ENCODE measurements at places on chromosomes 1 and 21.

- no peak for DNase-seq
Measured at GRCh38 chr1:6930732-6931300, 145.6 kb downstream of the CAMTA1 start.

GRCh38 chr1:183651612-183652011 lies 1.5 kb downstream of the APOBEC4 start:
- no peak for DNase-seq

DNA sequence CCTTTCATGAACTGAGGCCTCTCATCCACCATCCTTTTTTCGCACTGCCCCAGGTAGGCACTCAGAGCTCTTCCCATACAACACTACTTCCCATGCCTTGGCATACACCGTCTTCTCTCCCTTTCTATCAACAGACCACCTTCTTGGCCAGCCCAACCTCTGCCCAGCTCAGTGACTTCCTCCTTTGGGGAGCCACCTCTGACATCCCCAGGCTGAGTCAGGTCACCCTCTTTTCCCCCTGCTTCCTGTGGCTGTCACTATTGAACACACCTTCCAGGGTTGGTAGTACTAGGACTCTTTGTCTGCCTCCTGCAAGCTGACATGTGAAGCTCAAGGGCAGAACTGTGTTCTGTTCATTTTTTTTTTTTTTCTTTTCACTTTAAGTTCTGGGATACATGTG lies 283.2 kb downstream of the SETD4 start:
- no peak for DNase-seq

- no peak for DNase-seq
Measured at GRCh38 chr1:77514921-77515776, 167.3 kb downstream of the ZZZ3 start.

DNA sequence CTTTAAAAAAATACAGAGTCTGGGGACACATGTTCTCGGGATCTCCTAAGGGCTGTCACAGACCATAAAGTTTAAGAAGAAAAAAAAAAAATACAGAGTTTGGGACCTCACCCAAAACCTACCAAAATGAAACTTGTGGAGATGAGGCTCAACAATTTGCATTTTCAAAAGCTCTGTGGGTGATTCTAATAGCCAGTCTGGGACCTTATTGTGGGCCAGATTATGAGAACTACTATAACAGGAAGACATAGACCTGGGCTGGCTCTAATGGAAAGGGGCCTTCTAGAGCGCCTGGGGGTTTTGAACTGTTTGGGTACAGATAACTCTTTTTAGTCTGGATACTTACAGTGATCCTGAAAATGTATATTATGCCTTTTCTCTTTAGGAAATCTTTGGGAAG lies 69.1 kb downstream of the LAMC1 start:
- DNase-seq = no peak

GRCh38 chr1:184296466-184297243 lies 90.2 kb upstream of the C1orf21 start:
- DNase-seq = no peak

- DNase-seq = no peak
Measured at GRCh38 chr1:24900985-24901781, 28.9 kb downstream of the RUNX3 start.

GRCh38 chr1:26936823-26937222 lies 15.3 kb downstream of the NUDC start:
- DNase-seq = no peak

GRCh38 chr1:226029093-226029496 lies 30.0 kb upstream of the SDE2 start:
- no peak for DNase-seq

DNA sequence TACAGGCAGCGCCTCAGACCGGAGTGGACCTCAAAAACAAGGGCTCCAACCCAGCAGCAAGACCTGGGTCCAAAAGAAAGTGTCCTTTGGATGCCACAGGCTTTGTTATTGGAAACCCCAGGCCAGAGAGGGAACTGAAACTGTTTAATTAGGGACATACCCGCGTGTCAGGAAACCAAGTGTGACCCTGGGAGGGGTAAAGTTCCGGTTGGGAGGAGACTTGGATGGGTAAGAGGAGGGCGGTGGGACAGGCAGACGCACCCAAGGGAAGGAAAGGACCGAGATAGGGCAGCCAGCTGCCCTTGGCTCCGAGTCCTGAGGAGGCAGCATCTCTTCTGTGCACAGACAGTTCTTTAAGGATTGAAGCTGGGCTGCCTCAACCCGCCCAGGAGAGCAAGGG lies 71.4 kb downstream of the CDC7 start:
- DNase-seq = no peak

Data from activated CD8-positive, alpha-beta memory T cell treated with anti-CD3 and anti-CD28 coated beads for 4 hours (primary cell).